ENCODE measurements at places on chromosomes 3 and 15.

DNA sequence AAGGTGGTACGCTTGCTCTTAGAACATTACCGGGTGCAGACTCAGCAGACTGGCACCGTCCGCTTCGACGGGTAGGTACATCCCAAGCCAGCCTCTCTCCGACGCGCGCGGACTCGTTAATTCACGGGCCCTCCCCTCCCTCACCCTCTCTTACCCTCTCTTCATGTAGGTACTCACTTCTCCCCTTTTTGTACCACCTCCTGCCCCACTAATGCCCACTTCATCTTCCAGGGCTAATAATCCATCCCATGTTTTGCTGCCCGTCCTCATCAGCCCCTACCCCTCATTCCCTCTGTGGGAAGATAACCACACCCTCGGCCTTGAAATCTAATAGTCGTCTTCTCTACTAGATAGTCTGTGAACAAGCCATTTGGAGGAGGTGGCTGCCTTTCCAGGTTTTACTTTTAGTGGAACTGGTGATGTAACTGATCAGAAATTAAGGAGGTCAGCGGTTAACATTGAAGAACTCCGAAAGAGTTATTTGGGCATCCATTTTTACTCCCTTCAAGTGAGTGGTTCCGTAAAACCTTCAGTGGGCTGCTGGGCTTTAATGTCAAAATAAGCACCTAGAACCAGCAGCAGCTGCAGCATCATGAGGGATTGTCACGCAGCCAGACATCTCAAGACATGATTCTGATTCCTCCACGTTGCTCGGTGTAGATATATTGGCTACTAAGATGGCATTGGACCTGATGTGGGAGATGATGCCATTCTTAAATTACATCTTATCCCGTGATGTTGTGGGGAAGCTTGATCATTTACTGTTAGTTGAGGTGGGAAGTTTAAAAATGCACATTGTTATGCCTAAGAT, 1.3 kb downstream of the FEM1B start:
- no peak for DNase-seq

- DNase-seq: no peak
These were observed 123.2 kb downstream of the RAP2B start for GRCh38 chr3:153285194-153285641.

GRCh38 chr3:77081240-77081661, 41.4 kb downstream of the ROBO2 start:
- DNase-seq: no peak

- DNase-seq: no peak
These were observed 6.1 kb upstream of the LDHAL6B start for GRCh38 chr15:59200560-59200959.

DNA sequence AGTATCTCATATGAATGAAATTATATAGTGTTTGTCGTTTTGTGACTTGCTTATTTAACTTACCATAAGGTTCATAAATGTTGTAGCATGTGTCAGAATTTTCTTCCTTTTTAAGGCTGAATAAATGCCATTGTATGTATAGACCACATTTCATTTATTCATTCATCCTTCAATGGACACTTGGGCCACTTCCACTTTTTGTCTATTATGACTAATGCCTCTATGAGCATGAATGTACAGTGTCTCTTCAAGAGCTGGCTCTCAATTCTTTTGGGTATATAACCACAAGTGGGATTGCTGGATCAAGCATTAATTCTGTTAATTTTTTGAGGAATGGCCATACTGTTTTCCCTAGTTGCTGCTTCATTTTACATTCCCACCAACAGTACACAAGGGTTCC, 156.1 kb downstream of the VPS8 start:
- DNase-seq: no peak
